ENCODE measurements at places on chromosomes 5 and 9. TPM values are rescaled to one million over a fixed set of nuclear protein-coding genes. Genes with fewer than 3 reads are reported as not detected.

Gene TLR4
- 7.9 TPM for total RNA-seq

- no peak for DNase-seq
Measured at GRCh38 chr5:893711-894110, 1.0 kb downstream of the TRIP13 start.

DNA sequence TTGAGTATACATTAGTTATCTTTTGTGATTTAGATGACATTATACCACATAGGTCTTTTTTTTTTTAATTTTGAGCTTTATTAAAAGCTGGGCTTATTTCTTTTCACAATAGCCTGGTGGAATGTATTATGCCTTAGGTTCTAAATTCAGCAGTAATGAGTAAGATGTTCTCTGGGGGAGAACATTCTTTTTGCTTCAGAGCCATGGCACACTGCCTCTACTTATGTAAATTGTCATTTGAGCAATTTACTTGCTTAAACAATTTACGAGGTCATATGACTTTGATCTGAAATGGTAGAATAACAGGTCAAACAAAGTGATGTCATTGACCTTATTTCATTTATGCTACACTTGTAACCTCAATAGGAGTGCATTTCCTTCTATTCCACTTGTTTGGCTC lies 154.2 kb downstream of the FOCAD start:
- DNase-seq: no peak

- DNase-seq: no peak
Measured at GRCh38 chr5:140111011-140111858, 2.7 kb upstream of the PURA start.

DNA sequence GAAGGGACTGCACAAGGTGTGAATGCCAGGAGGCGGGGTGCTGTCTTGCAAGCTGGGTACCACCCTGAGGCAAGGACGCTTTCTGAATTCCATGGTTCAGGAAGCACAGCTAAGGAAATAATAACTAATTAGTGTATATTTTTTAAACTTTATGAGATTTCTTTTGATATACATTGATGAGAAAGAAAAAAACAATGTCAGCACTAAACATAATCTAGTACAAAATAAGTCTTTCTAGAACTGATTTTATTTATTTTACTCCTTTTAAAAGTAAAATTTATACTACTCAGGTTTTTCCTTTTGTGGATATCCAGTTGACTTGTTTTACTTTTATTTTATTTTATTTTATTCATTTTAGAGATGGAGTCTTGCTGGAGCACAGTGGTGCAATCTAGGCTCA lies 3.6 kb downstream of the DNAJC21 start:
- DNase-seq: no peak

- no peak for DNase-seq
Measured at GRCh38 chr5:108869066-108869465, 121.4 kb downstream of the FER start.

DNA sequence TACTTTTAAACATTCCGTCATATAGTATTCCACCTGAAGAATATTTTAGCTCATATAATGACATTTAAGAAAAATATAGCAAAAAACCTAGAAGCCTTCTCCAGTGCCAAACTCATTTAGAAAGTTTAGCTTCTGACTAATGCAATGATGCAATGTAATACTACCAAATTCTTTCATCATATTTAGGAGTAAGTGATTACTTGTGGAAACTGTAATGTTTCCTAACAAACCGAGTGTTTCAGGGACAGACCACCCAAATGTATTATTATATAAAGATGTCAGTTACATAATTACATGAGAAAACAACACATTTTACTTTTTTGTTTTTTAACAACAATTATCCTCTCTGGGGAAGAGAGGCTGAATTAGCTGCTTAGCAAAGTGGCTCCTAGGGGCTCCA lies 316.2 kb downstream of the ARL15 start:
- DNase-seq: peak; percentile 7

- DNase-seq: peak; percentile 22
Measured at GRCh38 chr5:95709967-95710650, 21.0 kb upstream of the RHOBTB3 start.

DNA sequence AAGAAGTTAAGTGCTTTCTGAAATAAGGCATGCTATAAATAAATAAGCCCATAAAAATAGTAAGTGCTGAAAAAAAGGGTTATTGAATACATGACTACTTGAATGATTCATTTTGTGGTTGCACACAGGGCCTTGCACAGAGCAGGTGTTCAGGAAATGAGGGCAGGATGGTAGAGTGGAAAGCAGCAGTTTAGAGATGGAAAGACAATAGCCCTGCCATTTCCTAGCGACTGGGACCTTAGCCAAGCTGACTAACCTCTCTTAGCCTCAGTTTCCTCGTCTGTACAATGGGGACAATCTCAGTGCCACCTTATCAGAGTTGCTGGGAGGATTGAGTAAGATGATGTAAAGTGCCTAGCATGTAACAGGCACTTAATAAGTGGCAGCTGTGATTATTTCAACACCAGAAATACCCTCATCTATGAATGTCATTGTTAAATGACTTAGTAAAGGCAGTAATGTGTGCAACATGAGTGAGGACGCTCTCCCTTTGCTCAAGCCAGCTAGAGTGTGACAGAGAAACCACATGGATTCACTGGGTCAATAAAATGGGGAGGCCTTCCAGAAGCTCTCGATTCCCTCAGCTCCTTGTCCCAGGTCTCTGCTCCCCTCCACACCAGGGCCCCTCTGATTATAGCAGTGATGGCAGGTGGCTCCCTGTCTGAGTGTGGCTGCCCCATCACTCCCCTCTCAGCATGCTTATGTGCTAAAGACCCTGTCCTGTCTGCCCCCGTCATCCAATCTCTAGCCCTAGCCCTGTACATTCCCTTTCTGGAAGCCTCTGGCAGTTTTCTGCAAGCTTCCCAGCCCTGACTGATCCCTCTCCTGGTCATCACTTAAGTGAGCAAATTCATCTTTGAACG lies 16.0 kb upstream of the PHF19 start:
- DNase-seq: peak; percentile 95

GRCh38 chr5:167638816-167639215 lies 652.6 kb upstream of the WWC1 start:
- no peak for DNase-seq

GRCh38 chr5:9265441-9266287 lies 280.2 kb downstream of the SEMA5A start:
- peak; percentile 89 for DNase-seq

GRCh38 chr5:74948031-74948546 lies 81.9 kb upstream of the FAM169A start:
- DNase-seq: no peak

DNA sequence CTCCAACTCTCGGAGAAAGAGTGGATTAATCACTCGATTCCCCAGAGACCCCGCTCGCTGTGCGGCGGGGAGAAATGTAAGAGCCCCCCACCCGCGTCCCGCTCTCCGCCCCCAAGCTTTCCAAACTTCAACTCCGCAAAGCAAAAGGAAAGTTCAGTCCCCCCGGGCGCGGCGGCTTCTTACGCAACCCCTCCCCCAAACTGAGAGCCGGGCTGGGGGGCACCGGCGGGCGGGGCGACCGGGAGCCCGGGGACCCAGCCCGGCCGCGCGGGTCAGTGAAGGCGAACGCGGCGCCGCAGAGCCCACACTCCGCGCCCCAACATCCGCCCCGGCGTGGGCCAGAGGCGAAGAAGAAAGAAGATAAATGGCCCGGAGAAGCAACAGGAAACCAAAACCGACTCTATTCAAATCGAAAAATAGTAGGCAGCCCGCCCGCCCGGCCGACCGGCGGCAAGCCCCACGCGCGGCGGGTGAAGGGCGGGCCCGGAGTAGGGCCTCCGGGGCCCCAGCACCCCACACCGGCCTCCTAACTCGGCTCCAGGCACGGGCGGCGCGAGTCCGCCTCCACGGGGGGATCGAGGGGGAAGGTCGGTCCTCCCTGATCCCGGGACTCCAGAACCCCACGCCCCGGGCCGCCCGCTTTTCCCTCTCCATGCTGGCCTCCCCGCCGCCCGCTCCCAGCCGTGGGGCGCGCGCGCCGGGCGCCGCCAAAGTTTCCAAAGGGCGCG lies 720 bp downstream of the NOTCH1 start:
- peak; percentile 32 for DNase-seq
